H1 (cell line): ENCODE measurements at places on chromosomes 3 and 15. TPM values are rescaled to one million over a fixed set of nuclear protein-coding genes. Genes with fewer than 3 reads are reported as not detected.

RBM5 gene
- polyA plus RNA-seq = 98.8 and 144 TPM in 2 replicates

DNA sequence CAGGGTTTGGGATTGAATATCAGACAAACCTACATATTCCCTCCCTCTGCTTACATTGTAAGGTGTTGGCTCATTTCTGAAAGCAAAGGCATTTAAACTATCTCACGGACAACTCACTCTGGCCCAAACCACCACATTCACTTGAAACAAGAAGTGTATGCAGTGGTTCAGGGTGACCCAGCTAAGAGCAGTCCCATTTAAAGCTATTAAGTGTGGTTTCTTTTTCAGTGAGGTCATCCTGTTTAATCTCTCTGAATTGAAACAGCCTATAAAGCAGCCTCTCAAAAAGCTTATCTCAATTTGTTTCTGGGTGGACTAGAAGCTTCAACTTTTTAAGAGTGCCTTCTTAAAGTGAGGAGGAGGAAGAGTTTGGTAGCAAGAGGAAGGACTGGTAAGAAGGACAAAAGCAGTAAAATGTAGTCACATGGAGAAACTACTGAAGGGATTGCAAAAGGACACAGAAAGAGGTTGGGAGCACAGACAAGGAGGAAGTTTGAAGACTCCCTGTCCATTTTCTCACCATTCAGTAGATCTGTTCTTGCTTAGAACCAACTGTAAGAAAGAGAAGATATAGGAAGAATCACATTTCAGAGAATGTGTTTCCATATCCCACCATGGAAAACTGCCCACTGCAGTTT lies 151.6 kb downstream of the TMCO5A start:
- no peaks in the 10 kb centered on the region for H3K4me1 ChIP-seq
- no peak for DNase-seq
- no peak overlapping the region for H3K4me3 ChIP-seq
- no peaks in the 10 kb centered on the region for H3K36me3 ChIP-seq

DNA sequence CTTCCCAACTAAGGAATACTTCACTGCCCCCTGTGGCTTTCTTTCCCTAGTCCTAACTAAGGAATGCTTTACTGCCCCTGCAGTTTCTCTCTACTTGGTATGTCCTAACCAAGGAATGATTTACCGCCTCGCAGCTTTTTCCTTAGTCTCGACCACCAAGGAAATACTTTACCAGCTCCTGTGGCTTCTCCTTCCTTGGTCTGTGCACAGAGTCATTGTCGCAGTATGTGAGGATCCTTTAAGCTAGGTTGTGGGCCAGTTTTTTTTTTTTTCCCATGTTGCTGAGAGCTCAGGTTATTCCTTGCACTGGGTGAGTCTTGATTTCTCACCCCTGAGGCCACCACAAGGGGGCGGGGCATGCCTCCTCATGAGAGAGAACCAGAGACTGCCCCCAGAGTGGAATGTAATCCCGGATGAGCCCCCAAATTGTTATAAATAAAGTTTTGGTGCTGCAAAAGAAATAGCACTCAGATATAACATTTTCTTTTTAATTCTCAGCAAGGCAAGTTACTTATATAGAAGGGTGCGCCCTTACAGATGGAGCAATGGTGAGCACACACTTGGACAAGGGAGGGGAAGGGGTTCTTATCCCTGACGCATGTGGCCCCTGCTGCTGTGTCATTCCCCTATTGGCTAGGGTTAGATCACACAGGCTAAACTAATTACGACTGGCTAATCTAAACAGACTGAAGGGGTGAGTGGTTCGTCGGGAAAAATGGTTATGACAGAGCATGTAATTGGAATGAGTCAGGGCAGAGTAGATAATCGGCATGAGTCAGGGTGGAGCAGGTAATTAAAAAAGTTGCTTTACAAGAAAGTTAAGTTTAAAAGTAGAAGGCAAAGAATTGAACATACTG lies 27.0 kb downstream of the NDUFB4 start:
- H3K4me1 ChIP-seq = no peaks in the 10 kb centered on the region
- H3K4me3 ChIP-seq = no peak overlapping the region; the same call in 1 of the 2 replicates
- no peak overlapping the region for H3K27ac ChIP-seq
- no peaks in the 10 kb centered on the region for H3K27me3 ChIP-seq
- no peaks in the 10 kb centered on the region for H3K36me3 ChIP-seq

- H3K27me3 ChIP-seq = no peaks in the 10 kb centered on the region
- H3K4me3 ChIP-seq = no peak overlapping the region
- H3K27ac ChIP-seq = no peak overlapping the region
- H3K4me1 ChIP-seq = no peaks in the 10 kb centered on the region
Observed at GRCh38 chr3:18079739-18080138, 337.3 kb upstream of the TBC1D5 start.

DNA sequence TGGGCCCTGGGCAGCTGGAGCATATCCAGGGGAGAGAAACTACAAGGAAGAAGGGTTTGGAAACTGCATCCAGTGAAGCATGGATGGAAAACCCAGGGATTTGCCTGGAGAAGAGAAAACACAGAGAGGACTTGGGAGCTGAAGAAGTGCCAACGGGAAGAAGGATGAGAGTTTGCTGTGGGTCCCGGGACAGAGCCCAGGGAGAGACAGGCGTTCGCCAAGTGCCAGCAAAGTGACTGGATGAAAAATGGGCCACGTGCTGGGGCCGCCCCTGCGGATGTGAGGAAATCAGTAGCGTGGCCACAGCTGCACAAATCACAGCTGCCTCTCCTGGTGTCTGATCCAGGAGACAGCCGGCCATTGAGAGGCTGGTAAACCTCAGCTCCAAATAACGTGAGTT lies 70.4 kb downstream of the HES1 start:
- H3K4me3 ChIP-seq = no peak overlapping the region
- peaks cover 14% of the 10 kb centered on the region; the same call in 1 of the 2 replicates for H3K27me3 ChIP-seq
- H3K4me1 ChIP-seq = peaks cover 18% of the 10 kb centered on the region
- no peaks in the 10 kb centered on the region for H3K36me3 ChIP-seq
- no peak for DNase-seq

DNA sequence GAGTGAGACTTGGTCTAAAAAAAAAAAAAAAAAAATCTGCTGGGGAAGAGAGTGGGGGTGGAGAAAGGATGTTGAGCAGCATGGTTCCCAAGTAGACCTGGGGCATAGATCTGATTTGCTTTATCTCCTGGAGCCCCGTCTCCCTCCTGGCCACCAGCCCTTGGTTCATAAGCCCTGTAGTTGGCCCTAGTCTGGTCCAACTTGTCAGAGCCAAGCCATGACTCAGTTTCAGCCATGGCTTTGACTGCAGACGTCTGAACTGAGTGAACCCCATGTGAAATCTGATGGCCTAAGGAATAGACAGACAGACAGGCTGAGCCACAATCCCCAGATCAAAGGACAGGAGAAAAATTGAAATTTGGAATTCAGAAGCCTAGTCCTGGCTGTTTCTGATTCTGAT lies 2.0 kb upstream of the CILP start:
- H3K27me3 ChIP-seq = no peaks in the 10 kb centered on the region
- H3K27ac ChIP-seq = no peak overlapping the region
- no peak for DNase-seq
- no peaks in the 10 kb centered on the region for H3K36me3 ChIP-seq

GRCh38 chr15:68637767-68638404 lies 59.1 kb downstream of the CORO2B start:
- no peaks in the 10 kb centered on the region for H3K27me3 ChIP-seq
- DNase-seq = no peak
- H3K27ac ChIP-seq = no peak overlapping the region
- no peaks in the 10 kb centered on the region for H3K36me3 ChIP-seq
- no peak overlapping the region for H3K4me3 ChIP-seq
- peaks cover 4% of the 10 kb centered on the region for H3K4me1 ChIP-seq

GRCh38 chr3:17175187-17175807 lies 290.5 kb downstream of the PLCL2 start:
- no peaks in the 10 kb centered on the region for H3K27me3 ChIP-seq
- H3K4me1 ChIP-seq = no peaks in the 10 kb centered on the region
- H3K27ac ChIP-seq = no peak overlapping the region
- H3K4me3 ChIP-seq = no peak overlapping the region
- no peaks in the 10 kb centered on the region for H3K36me3 ChIP-seq
- no peak for DNase-seq

DNA sequence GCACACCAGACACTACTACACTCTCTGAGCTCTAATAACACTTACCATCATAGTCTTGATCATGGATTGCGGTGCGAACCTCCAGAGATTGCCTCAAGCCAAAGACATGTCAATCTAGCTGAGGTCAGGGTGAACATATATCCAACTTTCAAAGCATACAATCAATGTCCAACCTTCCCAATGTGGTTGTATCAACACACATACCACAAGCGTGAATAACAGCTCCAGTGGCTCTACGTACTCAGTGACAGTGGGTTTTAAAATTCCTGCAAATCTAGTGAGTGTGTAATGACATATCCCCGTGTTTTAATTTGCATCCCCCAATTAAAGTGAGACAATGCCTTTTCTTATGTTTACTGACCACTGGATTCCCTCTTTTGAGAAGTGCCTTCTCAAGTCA lies 29.6 kb downstream of the SFMBT1 start:
- H3K27ac ChIP-seq = no peak overlapping the region
- H3K27me3 ChIP-seq = no peaks in the 10 kb centered on the region
- DNase-seq = no peak
- H3K4me3 ChIP-seq = no peak overlapping the region

GRCh38 chr15:47887241-47887800 lies 170.0 kb downstream of the SEMA6D start:
- no peak overlapping the region for H3K4me3 ChIP-seq
- H3K27ac ChIP-seq = no peak overlapping the region
- no peaks in the 10 kb centered on the region for H3K36me3 ChIP-seq
- H3K27me3 ChIP-seq = peaks cover 2% of the 10 kb centered on the region

RNF7 gene
- polyA plus RNA-seq = 59.5 and 78.4 TPM in 2 replicates

DNA sequence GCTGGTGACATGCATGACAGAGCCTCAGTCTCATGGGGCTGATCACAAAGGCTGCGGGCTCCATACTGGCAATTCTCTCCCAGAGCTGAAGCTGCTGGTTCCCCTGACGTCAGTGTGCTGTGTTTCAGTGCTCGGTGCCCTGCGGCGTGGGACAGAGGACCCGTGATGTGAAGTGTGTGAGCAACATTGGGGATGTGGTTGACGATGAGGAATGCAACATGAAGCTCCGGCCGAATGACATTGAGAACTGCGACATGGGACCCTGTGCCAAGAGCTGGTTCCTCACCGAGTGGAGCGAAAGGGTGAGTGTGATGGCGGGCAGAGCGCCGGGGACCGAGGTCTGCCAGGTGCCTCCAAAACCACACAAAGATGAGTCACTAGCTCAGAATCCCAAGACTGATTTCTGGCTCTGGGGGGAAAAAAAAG lies 62.0 kb upstream of the NR2E3 start:
- no peaks in the 10 kb centered on the region for H3K4me1 ChIP-seq
- H3K27me3 ChIP-seq = no peaks in the 10 kb centered on the region

DNA sequence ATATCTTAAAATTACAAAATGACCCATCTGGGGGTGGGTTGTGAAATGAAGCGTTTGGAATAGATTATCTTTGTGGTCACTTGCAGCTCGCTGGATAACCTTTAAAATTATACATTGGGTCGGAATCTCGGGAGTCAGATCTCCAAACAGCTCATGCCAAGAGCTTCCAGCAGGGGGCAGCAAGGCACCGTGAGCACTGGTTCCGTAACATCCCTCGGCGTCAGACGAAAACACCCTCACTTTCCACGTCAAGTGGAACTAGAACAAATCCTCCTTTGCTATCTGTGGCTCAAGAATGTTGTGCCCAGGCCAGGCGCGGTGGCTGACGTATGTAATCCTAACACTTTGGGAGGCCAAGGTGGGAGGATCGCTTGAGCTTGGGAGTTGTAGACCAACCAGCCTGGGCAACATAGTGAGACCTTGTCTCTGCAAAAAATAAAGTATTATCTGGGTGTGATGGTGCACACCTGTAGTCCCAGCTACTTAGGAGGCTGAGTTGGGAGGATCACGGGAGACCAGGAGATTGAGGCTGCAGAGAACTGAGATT lies 31.1 kb downstream of the UMPS start:
- no peaks in the 10 kb centered on the region for H3K4me1 ChIP-seq
- no peak overlapping the region for H3K4me3 ChIP-seq
- H3K27ac ChIP-seq = no peak overlapping the region
- DNase-seq = peak; percentile 91
- H3K27me3 ChIP-seq = no peaks in the 10 kb centered on the region; the same call in 1 of the 2 replicates

NSUN3 gene
- polyA plus RNA-seq = 2.1 and 2.4 TPM in 2 replicates

DNA sequence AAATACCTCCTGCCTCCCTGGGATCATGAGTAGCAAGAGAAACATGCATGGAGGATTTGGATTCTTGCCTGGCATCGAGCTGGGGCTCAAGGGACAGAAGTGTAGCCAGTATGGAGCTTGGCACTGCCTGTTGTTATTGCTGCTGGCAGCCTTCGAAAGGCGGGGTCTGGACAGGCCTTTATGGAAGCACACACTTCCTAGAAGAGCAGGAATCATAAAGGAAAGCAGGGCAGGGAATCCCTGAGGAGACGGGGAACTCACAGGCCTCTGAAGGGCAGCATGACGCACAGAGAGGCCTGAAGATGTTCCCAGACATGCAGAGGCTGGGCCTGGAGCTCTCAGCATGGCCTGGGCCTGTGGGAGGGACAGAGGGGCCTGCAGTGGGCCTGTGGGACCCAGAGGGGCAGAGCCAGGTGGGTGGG lies 18.6 kb upstream of the SLC41A3 start:
- no peaks in the 10 kb centered on the region for H3K27me3 ChIP-seq
- no peak for DNase-seq
- H3K4me3 ChIP-seq = no peak overlapping the region
- no peaks in the 10 kb centered on the region for H3K36me3 ChIP-seq
- no peak overlapping the region for H3K27ac ChIP-seq
- H3K4me1 ChIP-seq = no peaks in the 10 kb centered on the region; the same call in 1 of the 2 replicates

DNA sequence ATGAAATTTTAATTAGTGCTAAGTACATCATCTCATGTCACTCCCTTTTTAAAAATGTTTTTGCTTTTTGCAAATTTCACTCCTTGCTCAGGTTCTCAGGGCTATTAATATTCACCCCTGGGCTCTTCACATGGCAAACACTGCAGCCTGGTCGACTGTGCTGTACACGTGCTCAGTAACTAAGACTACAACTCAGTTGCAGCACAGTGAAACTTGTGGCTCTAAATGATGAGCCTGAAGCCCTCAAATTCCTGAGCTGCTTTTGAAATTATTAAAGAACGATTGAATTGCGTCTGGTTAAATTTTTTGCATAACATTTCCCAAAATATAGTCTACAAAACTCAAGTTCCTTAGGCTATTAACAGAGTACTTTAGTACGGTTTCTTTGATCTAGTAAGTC lies 159.3 kb upstream of the C2CD4B start:
- DNase-seq = no peak
- H3K27ac ChIP-seq = no peak overlapping the region
- no peaks in the 10 kb centered on the region for H3K36me3 ChIP-seq
- no peak overlapping the region for H3K4me3 ChIP-seq
- no peaks in the 10 kb centered on the region for H3K27me3 ChIP-seq

DNA sequence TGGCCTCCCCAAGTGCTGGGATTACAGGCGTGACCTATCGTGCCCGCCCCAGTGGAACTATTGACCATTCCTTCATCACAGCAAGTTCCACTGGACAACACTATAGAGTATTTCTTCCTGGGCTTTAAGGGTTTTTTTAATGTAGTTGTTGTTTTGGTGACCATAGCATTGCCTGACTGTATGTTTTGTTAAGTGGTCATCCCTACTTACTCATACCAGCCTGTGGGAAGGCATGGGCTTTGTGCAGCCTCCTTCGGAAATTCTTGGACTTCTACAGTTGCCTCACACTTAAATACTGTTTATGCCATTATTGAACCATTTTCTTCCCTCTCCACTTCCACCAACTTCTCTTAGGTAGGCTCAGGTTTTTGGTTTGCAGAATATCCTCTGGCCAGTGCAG lies 19.9 kb upstream of the ALPK3 start:
- H3K4me3 ChIP-seq = no peak overlapping the region
- no peaks in the 10 kb centered on the region for H3K27me3 ChIP-seq
- no peak overlapping the region for H3K27ac ChIP-seq
- H3K36me3 ChIP-seq = peaks cover 30% of the 10 kb centered on the region

SPATA16 gene
- polyA plus RNA-seq = 0.05 and 0.09 TPM in 2 replicates

GOLGA6B gene
- 0.06 and 0.09 TPM in 2 replicates for polyA plus RNA-seq
